WTC11 (cell line): ENCODE measurements at places on chromosomes 5 and 9. TPM values are rescaled to one million over a fixed set of nuclear protein-coding genes. Genes with fewer than 3 reads are reported as not detected.

GRCh38 chr9:111038331-111039230 lies at the start of gene LPAR1:
TSS of gene LPAR1 (minus strand) at chr9:111038470. CDS start at chr9:110972117, 66,353 bp downstream.
- peak; percentile 68 for DNase-seq

DNA sequence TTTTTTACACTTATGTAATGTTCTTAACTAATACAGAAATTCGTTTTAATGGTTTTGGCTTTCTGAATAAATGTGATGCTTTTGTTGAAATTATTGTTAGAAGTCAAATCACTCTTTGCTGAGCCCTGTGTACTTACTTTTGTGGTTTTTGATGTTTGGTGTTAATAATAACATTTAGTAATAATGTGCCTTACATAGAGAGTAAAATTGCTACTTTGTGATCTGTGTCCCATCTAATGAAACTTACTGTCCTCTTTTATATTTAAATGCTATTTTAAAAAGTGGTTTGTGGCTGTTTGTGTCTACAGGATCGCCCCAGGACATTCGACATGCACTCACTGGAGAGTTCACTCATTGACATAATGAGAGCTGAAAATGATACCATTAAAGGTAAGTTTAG lies 22.1 kb downstream of the CPEB4 start:
- DNase-seq = no peak

- no peak for DNase-seq
Observed at GRCh38 chr5:73540192-73540591, 25.2 kb downstream of the ANKRA2 start.

DNA sequence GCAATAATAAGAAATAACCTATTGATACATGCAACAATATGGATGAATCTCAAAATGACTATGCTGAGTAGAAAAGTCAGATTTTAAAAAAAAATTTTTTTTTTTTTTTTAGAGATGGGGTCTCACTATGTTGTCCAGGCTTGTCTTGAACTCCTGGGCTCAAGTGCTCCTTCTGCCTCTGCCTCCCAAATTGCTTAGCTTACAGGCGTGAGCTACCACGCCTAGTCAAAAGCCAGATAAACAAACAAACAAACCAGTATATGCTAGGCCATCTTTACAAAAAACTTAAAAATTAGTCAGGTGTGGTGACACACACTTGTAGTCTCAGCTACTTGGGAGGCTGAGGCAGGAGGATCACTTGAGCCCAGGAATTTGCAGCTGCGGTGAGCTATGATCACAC lies 79.0 kb downstream of the MED27 start:
- DNase-seq = no peak

DNA sequence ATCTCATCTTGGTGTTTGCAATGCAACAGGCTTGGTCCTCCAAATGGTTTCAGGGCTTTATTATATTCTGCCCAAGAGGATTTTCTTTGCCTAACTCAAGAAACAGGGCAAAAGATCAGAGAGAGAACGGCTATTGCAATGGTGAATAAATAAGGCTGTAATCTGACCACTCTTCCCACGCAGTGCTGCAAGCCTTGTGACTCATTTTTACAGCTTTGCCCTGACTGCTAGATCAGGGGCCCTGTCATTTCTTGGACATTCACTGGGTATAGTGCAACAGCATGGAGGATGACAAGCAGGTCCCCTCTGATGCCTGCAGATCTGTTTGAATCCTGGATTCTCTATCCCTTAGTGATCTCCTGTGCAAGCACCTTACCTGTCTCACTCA lies 459.1 kb downstream of the EBF1 start:
- no peak for DNase-seq

- DNase-seq = no peak
Observed at GRCh38 chr5:139419226-139420192, 15.6 kb upstream of the SPATA24 start.

DNA sequence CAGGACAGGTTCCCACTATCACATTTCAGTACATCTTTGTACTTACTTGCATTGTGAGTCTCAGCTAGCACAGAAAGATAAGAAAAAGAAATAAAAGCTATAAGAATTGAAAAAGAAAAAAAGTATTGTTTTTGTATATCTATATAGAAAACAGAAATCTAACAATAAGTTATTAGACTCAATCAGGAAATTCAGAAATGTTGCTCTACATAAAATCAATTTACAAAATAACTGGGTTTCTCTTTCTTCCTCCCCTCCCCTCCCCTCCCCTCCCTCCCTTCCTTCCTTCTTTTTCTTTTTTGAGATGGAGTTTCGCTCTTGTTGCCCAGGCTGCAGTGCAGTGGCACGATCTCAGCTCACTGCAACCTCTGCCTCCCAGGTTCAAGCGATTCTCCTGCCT lies 7.2 kb upstream of the CACNA1B start:
- no peak for DNase-seq

GRCh38 chr5:65961633-65962032 lies 35.3 kb downstream of the ERBIN start:
- no peak for DNase-seq

DNA sequence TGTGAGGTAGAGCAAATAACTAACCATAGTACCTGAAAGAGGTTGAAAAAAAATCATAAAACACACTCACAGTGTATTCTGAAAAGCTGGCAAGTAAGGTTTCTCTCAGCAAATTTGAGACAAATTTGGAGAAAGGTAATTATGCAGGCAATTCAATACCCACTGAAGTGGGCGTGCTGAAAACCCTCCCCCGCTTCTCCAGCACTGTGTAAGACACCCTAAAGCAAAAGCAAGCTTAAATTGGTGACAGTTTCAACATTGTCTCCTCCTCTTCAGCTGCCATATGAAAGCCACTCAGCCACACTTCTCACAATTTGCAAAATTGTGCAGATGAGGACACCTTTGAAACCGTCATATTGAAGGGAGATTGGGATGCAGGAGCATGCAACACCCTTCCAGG lies 322.3 kb upstream of the CDH6 start:
- no peak for DNase-seq

DNA sequence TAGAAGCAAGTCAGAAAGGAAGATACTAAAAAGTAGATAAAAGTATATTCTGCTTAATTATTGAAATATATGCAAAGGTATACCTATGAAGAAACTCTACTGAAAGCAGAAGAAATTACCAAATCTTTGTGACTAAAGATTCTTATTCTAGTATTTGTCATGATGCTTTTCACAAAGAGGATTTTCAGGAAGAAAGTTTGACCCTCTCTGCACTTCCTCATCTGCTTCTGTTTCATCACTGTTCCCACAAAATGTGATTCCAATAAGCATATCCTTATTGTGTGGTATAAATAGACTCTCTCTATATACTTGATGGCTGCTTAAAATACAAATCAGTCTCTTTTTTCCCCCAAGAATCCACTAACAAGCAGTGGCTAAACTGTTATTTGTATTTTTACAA lies 2139.6 kb upstream of the ACO1 start:
- no peak for DNase-seq

- DNase-seq = no peak
Observed at GRCh38 chr5:75685141-75685540, 32.1 kb downstream of the POC5 start.

- peak; percentile 5 for DNase-seq
Observed at GRCh38 chr5:179375236-179375685, 30.0 kb upstream of the ADAMTS2 start.

GRCh38 chr9:121945849-121946248 lies 147.3 kb downstream of the TTLL11 start:
- DNase-seq = no peak

- DNase-seq = no peak
Observed at GRCh38 chr5:107361945-107362344, 308.8 kb downstream of the EFNA5 start.

GRCh38 chr9:38118862-38119438 lies 49.9 kb upstream of the SHB start:
- DNase-seq = no peak

GRCh38 chr5:124309241-124309980 lies 437.0 kb downstream of the ZNF608 start:
- peak; percentile 28 for DNase-seq

DNA sequence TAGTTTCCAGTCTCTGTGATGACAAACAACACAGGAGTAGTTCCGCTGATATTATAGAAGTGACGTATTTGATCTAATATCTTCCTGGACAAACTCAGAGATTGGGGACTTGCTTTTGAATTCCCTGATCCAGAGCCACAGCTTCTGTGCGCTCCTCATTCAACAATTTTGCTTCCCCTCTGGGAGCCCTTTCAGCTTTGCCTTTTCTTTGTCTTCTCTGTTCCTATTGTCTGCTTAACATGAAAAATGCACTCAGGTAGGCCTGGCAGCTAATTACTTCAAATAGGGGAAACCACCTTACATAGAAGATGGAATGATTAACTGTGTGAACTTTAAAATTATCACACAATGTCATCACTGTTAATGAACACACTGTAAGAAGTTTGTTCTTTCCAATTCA lies 192.9 kb downstream of the EPB41L4A start:
- DNase-seq = no peak

GRCh38 chr5:35908228-35908627 lies 30.2 kb downstream of the CAPSL start:
- no peak for DNase-seq

DNA sequence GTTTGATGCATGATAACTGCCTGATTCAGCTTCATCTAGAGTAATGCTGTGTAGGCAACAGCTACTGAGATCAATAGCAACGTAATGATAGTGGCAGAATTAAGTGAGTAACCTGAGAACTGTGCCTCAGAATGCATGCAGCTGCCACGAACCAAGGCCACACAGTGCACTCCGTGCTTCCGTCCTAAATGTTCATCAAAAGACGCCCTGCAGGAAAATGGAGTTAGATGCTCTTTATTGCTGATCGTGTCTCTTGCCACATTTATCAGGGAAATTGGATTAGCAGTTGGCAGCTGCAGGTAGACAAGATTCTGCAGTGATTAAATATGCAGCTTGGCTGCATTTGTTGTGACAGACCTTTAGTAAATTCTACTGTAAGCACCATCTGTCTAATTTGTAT lies 107.7 kb upstream of the TLX3 start:
- no peak for DNase-seq

DNA sequence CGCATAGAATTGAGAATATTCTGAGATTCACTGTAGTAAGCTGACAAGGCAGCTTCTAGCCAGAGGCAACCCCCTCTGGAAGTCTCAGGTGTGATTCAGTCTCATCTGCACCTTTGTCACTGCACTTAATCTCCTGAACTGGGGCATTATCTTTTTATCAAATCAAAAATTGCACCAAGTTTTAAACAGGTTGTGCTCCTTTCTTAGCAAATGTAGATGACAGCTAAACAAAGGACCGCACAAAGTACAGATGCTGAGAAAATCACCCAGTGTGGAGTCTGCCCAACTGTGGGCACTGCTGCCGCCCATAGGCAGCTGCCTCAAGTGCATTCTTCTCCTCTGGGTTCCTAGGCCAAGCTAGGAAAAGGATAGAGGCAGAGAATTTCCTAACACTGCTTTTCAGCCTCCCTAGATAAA lies 51.1 kb downstream of the STARD4 start:
- peak; percentile 31 for DNase-seq

DNA sequence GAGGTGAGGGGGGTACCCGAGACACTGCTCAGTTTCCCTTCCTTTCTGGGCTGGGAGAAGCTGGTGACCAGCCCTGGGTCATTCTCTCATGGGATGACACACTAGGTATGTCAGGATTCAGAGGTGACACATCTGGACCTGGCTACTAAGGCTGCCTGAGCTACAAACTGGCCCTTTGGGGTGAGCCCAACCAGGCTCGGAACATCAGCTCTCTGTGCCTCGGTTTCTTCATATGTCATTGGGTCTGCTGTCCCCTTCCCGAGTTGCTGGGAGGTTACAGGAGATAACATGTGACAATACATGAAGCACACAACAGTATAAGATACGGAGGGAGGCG lies 11.8 kb downstream of the CARD19 start:
- no peak for DNase-seq

- no peak for DNase-seq
Observed at GRCh38 chr5:148224117-148224742, 14.1 kb upstream of the MARCOL start.

The CENPK gene
- total RNA-seq = 33.8 to 37.5 TPM (median 36.6 TPM) in 3 replicates

The IFNA13 gene
- total RNA-seq = not detected in 3 replicates

The IFNA2 gene
- not detected in 3 replicates for total RNA-seq

The SLC36A3 gene
- not detected in 3 replicates for total RNA-seq

The SHC3 gene
- 4.2 to 5.1 TPM (median 4.9 TPM) in 3 replicates for total RNA-seq

The KLF4 gene
- 5.9 to 8.9 TPM (median 7.6 TPM) in 3 replicates for total RNA-seq

The OTP gene
- not detected in 3 replicates for total RNA-seq

The ANKRD34B gene
- 1.6 to 3.6 TPM (median 3.4 TPM) in 3 replicates for total RNA-seq
